Nucleus accumbens (tissue), 56 donors: ENCODE measurements at places on chromosomes 3 and 15.

DNA sequence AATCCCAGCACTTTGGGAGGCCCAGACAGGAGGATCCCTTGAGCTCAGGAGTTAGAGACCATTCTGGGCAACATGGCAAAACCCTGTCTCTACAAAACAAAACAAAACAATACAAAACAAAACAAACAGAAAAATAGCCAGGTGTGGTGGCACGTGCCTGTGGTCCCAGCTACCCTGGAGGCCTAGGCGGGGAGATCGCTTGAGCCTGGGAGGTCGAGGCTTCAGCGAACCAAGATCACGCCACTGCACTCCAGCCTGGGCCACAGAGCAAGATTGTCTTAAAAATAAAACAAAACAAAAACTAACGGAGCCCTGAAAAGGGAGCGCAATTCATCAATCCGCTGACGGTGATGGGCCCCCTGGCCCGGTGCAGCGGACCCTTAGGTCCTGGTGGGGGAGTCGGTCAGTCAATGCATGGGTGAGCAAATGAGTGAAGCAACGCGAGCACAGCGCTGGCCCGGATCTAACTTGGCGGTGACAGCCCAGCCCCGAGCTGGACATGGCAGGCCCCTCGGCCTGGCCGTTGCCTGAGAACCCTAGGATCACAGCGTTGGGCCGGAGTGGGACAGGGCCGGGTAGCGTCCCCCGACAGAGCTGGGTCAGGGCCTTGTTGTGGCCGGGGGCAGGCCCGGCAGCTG, 52.4 kb upstream of the BLM start:
- no peak for DNase-seq

- no peak for DNase-seq
These were observed 406.1 kb upstream of the ONECUT1 start for GRCh38 chr15:53196242-53196641.

- no peak for DNase-seq
These were observed 5.2 kb downstream of the GNAI2 start for GRCh38 chr3:50241163-50241562.

- DNase-seq = no peak
These were observed 27.3 kb downstream of the CCDC33 start for GRCh38 chr15:74263466-74263865.
